ENCODE measurements at places on chromosomes 4 and X.
A peak's percentile ranks its signal among the peaks of the same experiment; 100 is the strongest.

- DNase-seq: no peak
Observed at GRCh38 chr4:655464-656151, 18.5 kb downstream of the ATP5ME start.

DNA sequence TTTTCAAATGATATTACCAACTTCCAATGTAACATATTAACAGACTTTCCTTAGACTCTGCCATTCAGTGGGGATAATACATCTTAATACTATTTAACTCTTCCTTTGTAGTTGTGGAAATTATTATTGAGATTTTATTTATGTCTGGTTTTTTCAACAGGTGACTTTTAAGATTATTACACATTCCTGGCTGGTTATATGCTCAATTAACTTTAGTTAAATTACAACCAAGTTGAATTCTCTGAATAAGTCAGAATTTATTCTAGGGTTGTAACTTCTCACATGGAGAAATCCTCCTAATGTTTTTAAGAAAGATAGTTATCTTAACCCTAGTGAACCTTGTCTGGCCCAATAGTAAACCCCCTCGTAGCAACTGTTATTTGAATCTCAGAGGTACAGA, 107.3 kb downstream of the SLC10A6 start:
- DNase-seq: no peak

GRCh38 chr4:21415728-21416127, 532.8 kb downstream of the KCNIP4 start:
- DNase-seq: no peak

GRCh38 chrX:101787934-101788333, 128.3 kb upstream of the ARMCX2 start:
- no peak for DNase-seq

- no peak for DNase-seq
Observed at GRCh38 chr4:3085948-3086670, 11.6 kb downstream of the HTT start.

DNA sequence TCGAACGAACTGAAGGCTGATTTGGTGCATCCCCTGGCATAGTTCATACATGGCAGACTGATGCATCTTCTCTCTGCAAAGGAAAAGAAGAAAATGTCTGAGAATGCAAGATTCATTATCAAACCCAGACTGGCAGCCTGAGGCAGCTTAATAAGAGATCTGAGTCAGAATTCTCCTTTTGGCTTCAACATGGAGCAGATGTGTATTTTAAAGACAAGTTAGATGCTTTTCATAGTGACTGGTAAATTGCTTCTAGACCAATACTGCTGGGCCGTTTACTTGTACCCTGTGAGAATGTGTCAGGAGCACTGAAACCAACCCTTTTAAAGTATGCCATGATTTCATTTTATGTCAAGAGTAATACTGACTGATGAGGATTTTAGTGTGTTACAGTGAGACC, 322.0 kb downstream of the NR3C2 start:
- DNase-seq: no peak

GRCh38 chrX:1281521-1281920, 12.9 kb downstream of the CSF2RA start:
- DNase-seq: no peak

DNA sequence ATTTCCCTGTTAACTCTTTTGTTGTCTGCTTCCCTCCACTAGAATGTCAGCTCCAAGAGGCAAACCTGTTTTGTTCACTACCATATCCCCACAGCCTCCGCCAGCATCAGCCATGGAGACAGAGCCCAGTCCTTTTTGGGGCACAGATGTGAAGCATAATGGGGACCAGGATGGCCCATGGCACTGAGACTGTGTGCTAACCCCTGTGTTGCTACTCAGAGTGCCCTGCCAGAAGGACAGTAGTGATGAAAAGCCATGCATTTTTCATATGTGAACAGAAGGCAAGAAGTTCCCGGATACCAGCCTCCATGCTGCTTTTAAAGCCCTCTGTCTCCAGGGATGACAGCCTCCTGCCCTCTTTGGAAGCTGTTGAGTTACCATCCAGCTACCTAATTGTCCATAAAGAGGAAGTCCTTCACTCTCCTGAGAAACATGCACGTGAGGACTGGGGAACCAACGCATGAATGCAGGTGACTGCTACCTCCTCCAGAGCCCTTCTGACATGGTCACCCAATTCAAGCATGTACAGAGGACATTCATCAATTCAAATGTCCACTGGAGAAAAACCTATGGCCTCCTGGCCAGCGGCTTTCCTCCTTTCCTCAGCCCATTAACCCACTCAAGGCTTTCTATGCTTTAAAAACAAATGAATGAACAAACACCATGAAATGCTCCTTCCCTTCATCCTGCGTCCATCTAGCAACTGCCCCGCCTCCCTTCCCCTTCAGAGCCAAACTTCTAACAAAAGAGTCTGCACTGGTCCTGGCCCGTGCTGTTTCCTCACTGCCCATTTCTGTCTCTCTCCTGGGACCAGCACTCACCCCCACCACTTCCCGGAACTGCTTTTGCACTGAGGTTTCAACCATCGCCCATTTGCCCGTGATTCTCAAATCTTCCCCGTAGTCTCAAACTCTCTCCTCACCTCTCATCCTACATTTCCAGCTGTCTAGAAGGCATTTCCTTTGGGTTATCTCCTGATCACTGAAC, 18.0 kb downstream of the PNMA6F start:
- no peak for DNase-seq

- DNase-seq: no peak
Observed at GRCh38 chr4:67468830-67469229, 76.5 kb downstream of the CENPC start.

DNA sequence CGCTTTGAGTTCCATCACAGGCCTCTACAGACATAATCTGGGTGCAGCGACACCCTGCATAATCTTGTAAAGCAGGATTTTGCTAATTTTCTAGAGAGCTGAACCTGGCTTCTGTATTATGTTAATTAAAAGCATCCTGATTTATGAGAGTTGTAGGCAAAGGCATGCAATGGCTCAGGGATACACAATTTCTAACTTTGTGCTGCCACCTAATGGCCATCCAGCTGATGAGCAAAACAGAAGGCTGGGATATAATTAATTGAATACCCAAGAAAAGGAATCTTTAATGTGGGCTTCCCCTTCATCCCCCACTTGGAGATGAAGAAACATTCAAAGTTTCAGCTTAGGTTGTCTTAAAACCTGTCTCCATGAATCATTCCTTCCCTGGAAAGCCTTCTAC, 78.1 kb downstream of the BMP15 start:
- peak; percentile 21 for DNase-seq

GRCh38 chrX:68894513-68895340, 65.9 kb downstream of the EFNB1 start:
- peak; percentile 70 for DNase-seq

DNA sequence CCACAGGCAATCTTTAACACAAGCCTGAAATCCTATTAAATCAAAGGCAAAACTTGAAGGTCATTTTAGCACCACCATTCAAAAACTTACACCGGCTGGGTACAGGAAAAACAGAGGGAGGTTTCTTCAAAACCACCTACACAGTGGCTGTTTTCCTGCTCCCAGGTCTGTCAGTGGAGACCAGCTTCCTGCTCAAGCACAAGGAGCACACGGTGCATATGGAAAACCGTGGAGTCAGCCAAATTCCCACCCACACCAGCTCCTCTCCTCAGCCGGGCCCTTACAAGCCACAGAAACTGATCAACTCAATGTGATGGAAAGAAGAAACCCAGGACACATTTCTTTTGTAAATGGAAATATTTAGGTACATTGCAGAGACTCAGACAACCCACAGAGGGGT, 14.3 kb upstream of the FAM241A start:
- DNase-seq: no peak

- DNase-seq: no peak
Observed at GRCh38 chr4:186020106-186020792, 48.7 kb upstream of the TLR3 start.

DNA sequence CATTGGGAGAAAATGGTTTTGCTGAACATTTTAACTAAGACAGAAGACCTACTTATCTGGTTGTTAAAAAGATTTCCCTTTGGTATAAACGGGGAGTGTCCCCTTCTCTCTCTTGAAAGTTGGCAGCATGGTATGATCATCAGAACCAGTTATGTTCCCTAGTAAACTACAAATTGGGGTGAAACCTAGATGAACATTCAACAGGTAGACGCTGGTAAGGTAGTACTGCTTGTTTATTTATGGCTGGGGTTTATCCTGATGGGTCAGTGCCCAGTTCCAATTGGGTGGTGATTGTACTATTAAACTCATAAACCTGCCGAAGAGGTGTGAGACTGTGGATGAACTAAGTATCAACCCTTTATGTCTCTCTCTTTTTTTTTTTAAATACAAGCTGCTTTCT, 100.5 kb downstream of the MBNL3 start:
- DNase-seq: no peak

DNA sequence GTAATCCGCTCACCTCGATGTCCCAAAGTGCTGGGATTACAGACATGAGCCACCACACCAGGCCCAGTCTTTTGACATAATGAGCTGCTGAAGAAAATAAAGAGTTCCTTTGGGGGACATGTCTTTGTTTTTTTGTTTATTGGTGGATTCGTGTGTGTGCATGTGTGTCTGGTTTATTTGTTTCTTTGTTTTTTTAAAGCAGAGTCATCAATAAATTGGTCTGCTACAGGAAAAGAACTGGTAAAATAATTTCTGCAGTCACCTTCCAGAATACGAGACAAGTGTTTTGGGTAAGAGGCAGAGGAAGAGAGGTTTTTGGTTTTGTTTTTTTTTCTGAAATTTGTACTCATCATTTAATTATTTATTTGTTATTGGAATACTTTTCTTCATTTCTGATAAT, 51.5 kb upstream of the PPP3CA start:
- DNase-seq: no peak

- peak; percentile 81 for DNase-seq
Observed at GRCh38 chrX:155070975-155071693, at the start of the genes BRCC3, CMC4 and MTCP1. BRCC3 (plus strand) TSS chrX:155071508; CDS start chrX:155071528, 20 bp downstream. CMC4 (minus strand) TSS chrX:155071136; CDS start chrX:155064023, 7,113 bp downstream. MTCP1 (minus strand) TSS chrX:155071136; CDS start chrX:155066010, 5,126 bp downstream.

DNA sequence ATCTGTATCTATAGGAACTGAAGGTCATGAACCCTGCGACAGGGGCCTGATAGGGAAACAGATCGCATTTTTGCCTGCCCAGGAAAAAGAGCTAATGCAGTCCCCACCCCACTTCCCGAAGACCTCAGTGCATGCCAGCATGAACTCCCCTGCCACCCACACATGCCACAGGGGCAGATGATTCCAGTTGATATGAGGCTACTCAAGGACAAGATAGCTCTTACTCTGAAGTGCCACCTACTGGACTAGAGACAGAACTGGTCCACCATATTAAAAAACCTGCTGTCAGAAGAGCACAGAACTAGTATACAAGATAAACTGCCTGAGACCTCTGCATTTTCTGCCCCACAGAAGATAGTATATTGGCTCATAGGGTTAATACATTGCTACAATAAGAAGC, 68.0 kb downstream of the YIPF7 start:
- no peak for DNase-seq

DNA sequence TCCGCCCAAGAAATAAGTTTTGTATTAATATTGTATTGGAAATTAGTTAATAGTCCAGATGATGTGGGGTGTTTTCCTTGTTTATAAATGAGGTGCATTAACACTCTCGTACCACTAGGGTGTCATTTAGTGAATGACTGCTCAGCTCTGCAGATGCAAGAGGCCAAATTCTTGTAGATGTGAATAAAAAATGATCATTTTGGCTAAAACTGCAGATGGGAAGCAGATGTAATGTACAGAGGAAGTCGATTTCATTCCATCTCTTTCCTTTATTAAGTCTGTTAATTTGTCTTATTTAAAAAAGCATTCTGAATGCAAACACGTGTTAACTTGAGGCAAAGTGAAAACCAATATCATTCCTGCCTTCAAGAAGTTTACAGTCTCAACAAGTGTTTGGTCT, 108.1 kb downstream of the DHX15 start:
- DNase-seq: no peak

GRCh38 chrX:107477406-107477805, 28.0 kb downstream of the FRMPD3 start:
- DNase-seq: no peak

DNA sequence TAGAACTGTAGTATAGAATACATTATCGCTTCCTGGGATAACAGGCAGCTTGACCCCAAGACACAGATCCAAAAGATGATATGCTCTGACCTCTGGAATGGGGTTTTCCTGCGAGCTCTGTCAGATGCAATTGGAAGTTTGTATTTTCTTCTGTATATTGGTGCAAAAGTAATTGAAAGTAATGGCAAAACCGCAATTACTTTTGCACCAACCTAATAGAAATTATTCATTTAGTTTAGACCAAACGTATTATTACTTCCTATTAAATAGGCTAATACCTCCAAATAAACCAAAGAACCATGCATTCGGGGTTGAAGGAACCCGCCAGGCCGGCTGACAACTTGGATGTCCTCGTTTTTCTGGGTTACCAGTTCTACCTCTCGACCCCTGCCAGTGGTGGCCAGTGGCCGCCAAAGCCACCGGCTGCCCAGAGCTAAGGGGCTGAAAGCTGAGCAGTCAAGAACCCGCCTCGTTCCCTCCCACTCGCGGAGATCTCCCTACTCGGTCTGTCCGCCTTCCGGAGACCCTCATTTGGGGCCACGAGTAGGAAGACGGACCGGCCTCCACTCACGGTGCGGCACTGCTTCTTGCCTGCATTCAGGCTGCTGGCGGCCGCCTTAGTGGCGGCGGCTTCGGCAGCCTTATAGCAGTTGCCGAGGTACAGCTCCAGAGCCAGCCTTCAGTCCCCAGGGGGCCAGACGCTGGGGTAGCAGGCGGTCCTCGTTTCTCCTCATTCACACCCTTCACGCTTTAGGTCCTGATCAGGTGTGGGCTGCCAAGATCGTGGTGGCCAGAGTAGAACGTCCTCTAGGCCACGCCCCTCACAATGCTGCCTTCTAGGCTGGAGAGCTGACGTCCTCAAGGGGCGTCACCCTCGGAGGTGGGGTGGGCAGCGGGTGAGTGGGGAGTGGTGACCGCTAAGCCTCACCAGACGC, 121.9 kb downstream of the RBMX2 start:
- peak; percentile 28 for DNase-seq

DNA sequence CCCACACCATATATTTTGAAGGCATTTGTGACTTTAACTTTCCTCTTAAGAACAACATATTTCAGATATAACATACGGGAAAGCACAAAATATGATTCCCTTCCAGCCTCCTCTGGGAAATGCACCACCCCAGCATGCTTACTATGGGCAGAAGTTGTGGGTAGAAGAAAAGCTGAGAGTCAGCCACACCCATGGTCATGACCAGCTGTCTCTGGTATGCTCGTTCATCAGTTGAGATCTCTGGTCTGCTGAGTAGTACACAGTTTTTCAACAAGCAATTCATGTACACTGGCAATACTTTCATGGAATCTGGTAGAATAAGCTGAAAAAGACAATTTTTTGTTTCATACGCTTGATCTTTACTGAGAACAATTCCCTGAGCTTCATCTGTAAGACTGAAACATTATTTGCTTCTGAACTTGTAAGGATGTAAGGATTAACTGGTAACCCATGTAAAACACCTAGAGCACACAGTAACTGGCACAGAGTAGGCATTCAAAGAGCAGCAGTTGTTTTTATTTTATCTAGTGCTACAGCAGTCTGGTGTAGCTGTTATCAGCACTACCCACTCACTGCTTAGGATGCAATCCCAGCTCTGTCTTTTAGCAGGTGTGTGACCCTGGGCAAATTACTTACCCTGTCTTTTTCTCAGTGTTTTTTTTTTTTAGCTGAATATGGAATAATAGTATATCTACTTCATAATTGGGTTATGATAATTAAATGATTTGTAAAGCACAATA, 47.6 kb downstream of the METTL14 start:
- no peak for DNase-seq

Measured in left colon (tissue), 2 donors.